ENCODE measurements at places on chromosomes 2 and 18. TPM values are rescaled to one million over a fixed set of nuclear protein-coding genes. Genes with fewer than 3 reads are reported as not detected.
A peak's percentile ranks its signal among the peaks of the same experiment; 100 is the strongest.

DNA sequence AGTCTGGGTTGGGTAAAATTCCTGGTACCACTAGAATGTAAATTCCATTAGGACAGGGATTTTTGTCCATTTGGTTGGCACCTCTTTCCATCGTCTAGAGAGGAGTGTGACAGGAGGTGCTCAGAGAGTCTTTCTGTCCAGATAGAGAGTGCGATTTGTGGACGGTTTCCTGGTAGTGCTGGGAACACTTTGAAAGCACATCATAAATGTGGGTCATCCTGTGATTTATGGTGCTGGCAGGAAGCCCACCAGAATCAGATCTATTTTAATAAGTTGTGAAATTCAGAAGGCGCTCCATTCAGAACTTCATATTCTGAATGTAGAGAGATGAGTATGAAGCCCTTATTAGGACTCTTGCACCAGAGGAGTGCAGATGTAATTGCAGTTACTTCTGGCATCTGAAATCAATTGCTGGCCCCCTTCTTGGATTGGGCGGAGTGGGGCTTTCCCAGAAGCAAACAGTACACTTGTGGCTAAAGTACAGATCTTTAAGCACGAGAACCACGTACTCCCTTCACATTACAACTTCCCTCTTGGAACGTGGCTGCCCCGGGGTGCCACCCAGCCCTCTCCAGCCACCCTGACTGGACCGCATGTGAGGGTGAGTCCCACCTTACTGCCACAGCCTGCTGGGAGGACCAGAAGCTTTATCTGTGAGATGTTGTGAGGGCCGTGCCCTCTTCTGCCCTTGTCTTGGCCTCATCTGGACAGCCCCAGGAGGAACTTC, 243.2 kb downstream of the MYO3B start:
- H3K4me3 ChIP-seq, result no peak overlapping the region
- H3K27ac ChIP-seq, result no peak overlapping the region
- no peaks in the 10 kb centered on the region for H3K4me1 ChIP-seq

TUBA4B gene
- not detected for total RNA-seq

DNA sequence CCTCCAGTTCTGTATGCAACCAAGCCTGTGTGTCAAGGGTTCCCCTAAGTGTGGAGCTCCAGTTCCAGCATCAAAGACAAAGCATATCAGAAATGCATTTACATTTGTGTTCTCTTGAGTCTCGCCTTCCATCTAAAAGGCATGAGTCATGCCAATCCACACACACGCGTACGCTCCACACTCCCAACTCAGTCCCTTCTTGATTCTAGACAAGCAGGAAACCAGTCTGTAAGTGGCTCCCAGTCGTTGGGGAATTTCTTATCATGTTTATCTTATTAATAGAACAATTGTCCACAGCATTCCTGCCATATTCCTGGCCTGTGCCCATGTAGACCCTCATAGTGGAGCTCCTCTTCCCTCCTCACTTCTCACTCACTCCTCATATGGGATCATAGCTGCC, 86.4 kb upstream of the SLC35G4 start:
- no peaks in the 10 kb centered on the region for H3K4me1 ChIP-seq
- H3K27me3 ChIP-seq, result no peaks in the 10 kb centered on the region
- no peak overlapping the region for H3K4me3 ChIP-seq
- H3K27ac ChIP-seq, result no peak overlapping the region

DNA sequence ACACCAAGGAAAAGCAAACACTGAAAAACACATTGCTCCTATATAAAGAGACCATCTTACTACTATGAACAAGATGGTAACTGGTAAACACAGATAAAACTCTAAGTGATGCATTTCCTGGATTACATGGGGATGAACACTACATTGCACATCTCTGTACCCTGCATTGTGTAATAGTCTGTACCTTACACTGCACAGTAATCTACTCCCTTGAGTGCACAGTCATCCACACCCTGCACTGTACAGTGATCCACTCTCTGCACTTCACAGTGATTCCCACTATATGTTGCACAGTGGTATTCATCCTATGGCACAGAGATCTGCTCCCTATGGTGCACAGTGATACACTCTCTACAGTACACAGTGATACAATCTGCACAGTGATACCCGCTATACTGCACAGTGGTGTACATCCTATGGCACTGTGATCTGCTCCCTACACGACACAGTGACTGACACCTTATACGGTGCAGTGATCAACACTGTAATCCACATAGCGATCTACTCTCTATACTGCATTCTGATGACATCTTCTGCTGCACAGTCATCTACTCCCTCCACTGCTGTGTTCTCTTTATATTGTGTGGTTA, 462.2 kb upstream of the RGPD4 start:
- no peak for DNase-seq
- H3K4me3 ChIP-seq, result no peak overlapping the region
- no peak overlapping the region for H3K27ac ChIP-seq
- no peaks in the 10 kb centered on the region for H3K4me1 ChIP-seq
- no peaks in the 10 kb centered on the region for H3K27me3 ChIP-seq

DNA sequence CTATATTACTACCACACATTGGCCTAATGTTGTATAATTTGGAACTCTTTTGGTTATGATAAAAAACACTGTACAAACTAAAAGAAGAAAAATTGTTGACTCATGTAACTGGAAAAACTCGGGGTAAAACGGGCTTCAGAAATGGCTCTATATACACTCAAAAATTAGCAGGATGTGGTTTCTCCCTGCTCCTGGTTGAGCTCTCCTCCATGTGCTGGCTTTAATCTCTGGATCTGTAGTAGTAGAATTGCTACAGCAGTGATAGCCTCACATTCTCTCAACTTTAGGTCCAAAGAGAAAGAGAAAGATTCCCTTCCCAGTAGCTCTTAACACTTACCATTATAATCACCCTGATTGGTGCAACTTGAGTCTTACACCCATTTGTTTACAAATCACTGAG, 274.9 kb upstream of the GALNT5 start:
- no peak overlapping the region for H3K27ac ChIP-seq
- no peaks in the 10 kb centered on the region for H3K27me3 ChIP-seq
- no peaks in the 10 kb centered on the region for H3K4me1 ChIP-seq
- H3K4me3 ChIP-seq, result no peak overlapping the region

- H3K4me1 ChIP-seq, result no peaks in the 10 kb centered on the region
- H3K36me3 ChIP-seq, result no peaks in the 10 kb centered on the region
- no peaks in the 10 kb centered on the region for H3K27me3 ChIP-seq
Measured at GRCh38 chr2:152518641-152519580, 183.9 kb downstream of the FMNL2 start.

KATNAL2 gene
- total RNA-seq, result 1.5 TPM

ZNF236 gene
- total RNA-seq, result 38.0 TPM

- peaks cover 79% of the 10 kb centered on the region for H3K36me3 ChIP-seq
- DNase-seq, result no peak
- H3K27me3 ChIP-seq, result no peaks in the 10 kb centered on the region
- no peak overlapping the region for H3K4me3 ChIP-seq
Measured at GRCh38 chr18:45923138-45923537, 44.0 kb downstream of the EPG5 start.

DNA sequence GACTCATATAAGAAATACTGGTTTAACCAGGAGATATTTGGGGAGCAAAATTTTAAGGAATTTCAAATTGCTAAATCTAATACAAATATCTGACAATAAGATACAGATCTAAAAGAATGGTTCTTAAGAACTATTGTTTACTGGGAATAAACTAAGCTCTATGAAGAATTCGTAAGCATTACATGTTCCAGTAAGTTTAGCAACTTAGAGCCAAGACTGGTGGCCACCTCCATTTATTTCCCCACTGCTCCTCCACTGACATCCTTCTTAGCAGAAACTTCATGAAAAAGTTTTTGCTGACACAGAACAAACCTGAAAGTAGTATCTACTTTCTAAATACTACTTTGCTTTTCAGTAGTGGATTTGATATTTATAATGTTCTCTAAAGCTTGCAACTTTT, 83.0 kb downstream of the ACSL3 start:
- H3K36me3 ChIP-seq, result peaks cover 15% of the 10 kb centered on the region
- no peak for DNase-seq
- no peaks in the 10 kb centered on the region for H3K27me3 ChIP-seq
- H3K4me1 ChIP-seq, result no peaks in the 10 kb centered on the region
- no peak overlapping the region for H3K27ac ChIP-seq

ALLC gene
- total RNA-seq, result not detected

- H3K27me3 ChIP-seq, result no peaks in the 10 kb centered on the region
- peak within 1 kb of the TSS; percentile 92 for H3K4me3 ChIP-seq
- H3K4me1 ChIP-seq, result peaks cover 27% of the 10 kb centered on the region
- DNase-seq, result peak; percentile 98
- H3K36me3 ChIP-seq, result no peaks in the 10 kb centered on the region
- H3K27ac ChIP-seq, result peak within 1 kb of the TSS; percentile 92
Measured at GRCh38 chr2:32063310-32064020, at the start of gene SPAST. SPAST (plus strand) TSS chr2:32063556; CDS start chr2:32063832, 276 bp downstream.

GRCh38 chr2:32248299-32248698, 16.4 kb downstream of the NLRC4 start:
- DNase-seq, result no peak
- H3K4me1 ChIP-seq, result no peaks in the 10 kb centered on the region
- no peaks in the 10 kb centered on the region for H3K36me3 ChIP-seq
- H3K27me3 ChIP-seq, result no peaks in the 10 kb centered on the region
- H3K4me3 ChIP-seq, result no peak overlapping the region
- no peak overlapping the region for H3K27ac ChIP-seq

DNA sequence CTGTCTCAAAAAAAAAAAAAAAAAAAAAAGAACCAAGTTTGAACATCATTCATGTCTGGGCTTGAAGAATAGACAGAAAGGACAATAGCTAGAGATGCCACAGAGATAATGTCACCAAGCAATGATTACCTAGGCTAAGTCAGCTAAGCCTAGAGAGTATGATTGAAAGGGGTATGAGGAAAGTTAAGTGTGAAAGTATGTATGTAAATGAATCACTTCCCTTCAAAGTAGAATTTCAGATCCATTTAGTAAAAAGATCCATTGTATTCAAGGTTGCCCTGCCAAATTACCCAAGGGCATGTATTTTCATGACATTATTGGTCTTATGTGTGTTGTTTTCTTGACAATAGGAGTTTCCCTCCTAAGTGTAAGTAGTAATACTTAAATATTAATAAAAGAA, 34.1 kb upstream of the SLC39A10 start:
- no peak for DNase-seq
- no peaks in the 10 kb centered on the region for H3K36me3 ChIP-seq
- no peak overlapping the region for H3K27ac ChIP-seq
- no peaks in the 10 kb centered on the region for H3K27me3 ChIP-seq
- no peak overlapping the region for H3K4me3 ChIP-seq
- H3K4me1 ChIP-seq, result no peaks in the 10 kb centered on the region

DNA sequence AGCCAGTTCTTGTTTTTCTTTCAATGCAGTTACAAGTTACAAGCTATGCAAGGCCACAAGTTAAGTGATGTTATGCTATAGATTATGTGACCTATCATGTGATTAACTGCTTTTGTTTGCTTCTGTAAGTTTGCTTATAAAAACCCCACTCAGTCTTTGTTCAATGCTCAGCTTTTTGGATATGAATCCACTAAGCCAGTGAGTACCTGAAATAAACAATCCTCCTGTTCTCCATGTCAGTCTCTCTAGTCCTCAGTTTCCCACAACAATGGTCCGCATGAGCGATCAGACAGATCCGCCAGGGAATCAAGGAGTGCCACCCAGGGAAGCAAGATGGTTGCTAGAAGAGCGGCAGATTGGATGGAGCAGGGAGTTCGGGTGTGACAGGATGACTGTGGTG, 30.7 kb upstream of the ZNF236 start:
- no peak overlapping the region for H3K27ac ChIP-seq
- H3K27me3 ChIP-seq, result no peaks in the 10 kb centered on the region
- H3K36me3 ChIP-seq, result no peaks in the 10 kb centered on the region
- H3K4me3 ChIP-seq, result no peak overlapping the region

BMP10 gene
- total RNA-seq, result not detected

DNA sequence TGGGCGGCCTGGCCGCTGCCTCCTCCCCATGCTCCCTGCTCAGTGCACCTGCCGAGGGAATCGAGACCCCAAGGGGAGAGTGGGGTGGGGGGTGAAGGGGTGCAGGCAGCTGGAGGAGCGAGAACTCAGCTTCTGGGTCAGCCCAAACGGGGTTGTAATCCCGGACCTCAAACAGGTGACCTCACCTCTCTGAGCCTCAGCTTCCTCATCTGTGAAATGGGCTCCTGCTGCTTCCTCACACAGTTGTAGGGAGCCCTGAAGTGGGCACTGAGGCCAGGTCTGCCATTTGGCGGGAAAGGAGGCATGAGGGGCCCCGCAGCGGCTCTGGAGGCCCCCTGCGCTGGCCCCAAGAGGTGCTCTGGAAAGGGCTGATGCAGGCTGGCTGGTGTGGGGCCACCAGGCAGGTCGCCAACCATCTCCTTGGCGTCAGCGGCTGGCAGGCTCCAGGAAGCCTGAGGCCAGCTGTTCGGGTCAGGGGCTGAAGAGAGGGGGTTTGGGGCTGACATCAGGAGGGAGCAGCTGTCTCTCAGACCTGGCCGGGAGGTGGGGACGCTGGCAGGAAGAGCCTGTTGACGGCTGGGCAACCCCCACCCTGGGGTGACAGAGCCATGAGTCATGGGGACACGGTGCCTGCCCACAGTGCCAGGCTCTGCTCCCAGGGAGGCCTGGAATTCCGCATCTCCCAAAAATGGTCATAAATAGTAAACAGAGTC, 4.9 kb downstream of the KLHL30 start:
- H3K27ac ChIP-seq, result no peak overlapping the region
- H3K4me1 ChIP-seq, result peaks cover 36% of the 10 kb centered on the region
- peaks cover 14% of the 10 kb centered on the region for H3K27me3 ChIP-seq
- no peak overlapping the region for H3K4me3 ChIP-seq

DNA sequence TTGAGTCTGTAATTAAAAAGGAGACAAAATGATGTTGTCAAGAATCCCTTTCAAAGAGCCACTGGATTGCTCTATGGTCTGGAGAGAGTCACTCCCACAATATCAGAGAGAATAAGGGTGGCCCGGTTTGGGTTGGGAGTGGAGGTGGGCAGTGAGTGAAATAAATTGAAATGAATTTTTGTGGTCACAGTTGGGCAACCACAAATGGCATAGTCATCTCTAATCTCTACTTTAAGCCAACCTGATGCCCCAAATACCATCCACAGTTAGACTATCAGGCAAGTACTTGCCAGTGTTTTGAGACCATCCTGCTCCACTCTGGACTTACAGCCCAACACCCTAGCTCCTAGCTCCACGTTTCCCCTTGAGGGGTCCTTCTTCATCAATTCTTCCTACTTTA, 559.7 kb downstream of the BCL11A start:
- no peak overlapping the region for H3K27ac ChIP-seq
- no peaks in the 10 kb centered on the region for H3K27me3 ChIP-seq
- DNase-seq, result no peak
- H3K36me3 ChIP-seq, result no peaks in the 10 kb centered on the region

- no peak overlapping the region for H3K27ac ChIP-seq
- DNase-seq, result no peak
- H3K4me3 ChIP-seq, result no peak overlapping the region
- H3K4me1 ChIP-seq, result no peaks in the 10 kb centered on the region
- H3K36me3 ChIP-seq, result no peaks in the 10 kb centered on the region
- H3K27me3 ChIP-seq, result no peaks in the 10 kb centered on the region
Measured at GRCh38 chr2:12513339-12513738, 203.4 kb upstream of the TRIB2 start.

GRCh38 chr2:120445449-120446143, 99.7 kb downstream of the INHBB start:
- H3K4me3 ChIP-seq, result no peak overlapping the region
- H3K36me3 ChIP-seq, result no peaks in the 10 kb centered on the region
- peaks cover 21% of the 10 kb centered on the region for H3K27me3 ChIP-seq
